Effector memory CD4-positive, alpha-beta T cell (primary cell): ENCODE measurements at places on chromosomes 7 and 10.

GRCh38 chr10:64080071-64080470, 558.9 kb downstream of the REEP3 start:
- no peaks in the 10 kb centered on the region for H3K27me3 ChIP-seq
- no peak overlapping the region for H3K4me3 ChIP-seq
- no peaks in the 10 kb centered on the region for H3K36me3 ChIP-seq
- H3K4me1 ChIP-seq: no peaks in the 10 kb centered on the region

DNA sequence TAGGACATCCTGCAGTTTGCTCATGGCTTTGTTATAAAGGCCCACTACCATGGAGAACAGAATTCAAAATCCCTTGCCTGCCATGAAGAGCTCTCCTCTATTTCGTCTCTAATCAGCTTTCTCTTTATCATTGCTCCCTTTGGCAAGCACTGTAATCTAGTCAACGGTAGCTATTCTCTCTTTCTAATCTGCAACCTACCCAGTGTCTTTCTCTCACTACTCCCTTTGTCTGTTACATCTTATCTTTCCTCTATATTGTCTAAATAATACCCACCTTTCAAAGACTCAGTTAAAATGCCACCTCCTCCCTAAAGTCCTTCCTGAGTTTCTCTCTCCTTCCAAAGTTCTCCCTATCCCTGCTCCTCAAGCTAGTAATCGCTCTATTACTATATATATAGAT, 108.1 kb downstream of the FZD1 start:
- no peaks in the 10 kb centered on the region for H3K4me1 ChIP-seq
- H3K4me3 ChIP-seq: no peak overlapping the region
- no peak for DNase-seq
- no peaks in the 10 kb centered on the region for H3K27me3 ChIP-seq
- no peak overlapping the region for H3K27ac ChIP-seq
- H3K36me3 ChIP-seq: no peaks in the 10 kb centered on the region

GRCh38 chr10:94043431-94043990, 49.8 kb downstream of the PLCE1 start:
- DNase-seq: no peak
- no peak overlapping the region for H3K4me3 ChIP-seq
- H3K27ac ChIP-seq: no peak overlapping the region
- H3K36me3 ChIP-seq: no peaks in the 10 kb centered on the region
- no peaks in the 10 kb centered on the region for H3K4me1 ChIP-seq

DNA sequence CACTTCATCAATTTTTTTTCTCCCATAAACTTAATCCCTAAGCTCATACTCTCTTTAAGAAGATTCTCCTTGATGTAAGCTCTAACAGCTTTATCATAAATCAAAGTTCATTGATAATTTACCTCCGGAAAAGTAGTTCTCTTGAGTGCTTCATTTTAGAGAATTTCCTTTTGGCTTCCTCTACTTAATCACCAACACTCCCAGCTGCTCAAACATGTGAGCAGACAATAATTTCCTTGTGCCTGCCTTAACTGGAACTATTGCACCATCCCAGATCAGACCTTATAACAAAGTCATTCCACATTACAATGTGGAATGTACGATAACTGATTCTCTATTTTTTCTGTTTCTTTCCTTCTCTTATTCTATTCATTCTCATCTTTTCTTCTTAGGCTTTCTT, 5.9 kb downstream of the FEZF1 start:
- H3K27ac ChIP-seq: no peak overlapping the region
- H3K36me3 ChIP-seq: no peaks in the 10 kb centered on the region
- H3K4me3 ChIP-seq: no peak overlapping the region
- no peaks in the 10 kb centered on the region for H3K4me1 ChIP-seq
- H3K27me3 ChIP-seq: peaks cover 13% of the 10 kb centered on the region
- no peak for DNase-seq

- no peak overlapping the region for H3K4me3 ChIP-seq
- no peak for DNase-seq
- H3K27me3 ChIP-seq: no peaks in the 10 kb centered on the region
- H3K36me3 ChIP-seq: no peaks in the 10 kb centered on the region
- H3K4me1 ChIP-seq: no peaks in the 10 kb centered on the region
These were observed 35.9 kb downstream of the PHYHIPL start for GRCh38 chr10:59212301-59212798.

GRCh38 chr10:65945061-65945460, 980.8 kb upstream of the LRRTM3 start:
- no peak overlapping the region for H3K27ac ChIP-seq
- H3K27me3 ChIP-seq: no peaks in the 10 kb centered on the region
- H3K36me3 ChIP-seq: no peaks in the 10 kb centered on the region
- H3K4me1 ChIP-seq: no peaks in the 10 kb centered on the region
- DNase-seq: no peak

DNA sequence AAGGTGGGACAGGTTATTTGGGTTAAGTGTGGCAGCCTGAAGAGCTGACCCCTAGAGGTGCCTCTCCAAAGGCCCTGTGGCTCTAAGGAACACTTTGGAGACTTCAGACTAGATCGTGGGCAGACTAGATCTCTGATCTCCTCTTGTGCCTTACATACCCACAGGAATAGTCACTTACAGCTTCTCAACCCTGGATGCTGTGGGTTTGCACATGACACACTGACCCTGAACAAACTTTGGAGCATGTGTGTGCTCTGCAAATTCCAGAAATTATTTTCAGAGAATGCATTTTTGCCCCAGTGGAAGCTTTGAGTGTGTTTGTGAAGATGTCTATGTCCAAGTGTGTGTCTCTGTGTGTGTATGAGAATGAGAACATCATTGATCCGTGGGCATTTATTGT, 119.6 kb downstream of the EMX2 start:
- no peaks in the 10 kb centered on the region for H3K36me3 ChIP-seq
- no peaks in the 10 kb centered on the region for H3K27me3 ChIP-seq
- no peak for DNase-seq
- H3K4me3 ChIP-seq: no peak overlapping the region

DNA sequence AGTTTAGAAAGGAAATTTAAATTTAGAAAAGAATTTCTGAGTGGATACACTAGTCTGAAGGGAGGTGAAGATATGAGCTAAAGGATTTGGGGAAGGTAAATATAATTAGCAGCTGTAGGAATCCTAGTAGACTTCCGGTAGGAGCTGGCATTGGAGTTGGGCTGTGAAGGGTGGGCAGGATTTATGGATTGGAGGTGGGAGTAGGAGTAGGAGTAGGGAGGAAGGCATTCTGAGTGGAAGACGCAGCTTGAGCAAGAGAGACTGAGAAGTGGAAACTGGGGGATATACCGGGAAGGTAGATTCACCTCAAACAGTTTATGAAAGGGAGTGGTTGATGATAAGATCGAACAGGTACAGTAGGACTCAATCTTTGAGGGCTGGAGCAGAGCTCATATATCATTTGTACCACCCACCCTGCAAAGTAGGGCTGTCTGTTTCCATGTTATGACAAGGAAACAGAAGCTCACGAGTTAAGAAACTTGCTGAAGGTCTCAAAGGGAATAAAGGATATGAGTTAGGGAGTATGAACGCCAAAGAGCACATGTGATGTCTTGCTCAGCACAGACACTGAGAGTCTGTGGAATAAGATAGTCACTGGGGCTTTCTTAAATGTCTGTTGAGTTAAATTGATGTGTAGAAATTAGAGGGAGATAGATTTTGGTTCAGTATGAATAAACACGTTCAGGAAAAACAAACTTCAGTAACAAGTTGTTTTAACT, 81.6 kb downstream of the RPS24 start:
- no peaks in the 10 kb centered on the region for H3K4me1 ChIP-seq
- H3K27ac ChIP-seq: no peak overlapping the region
- H3K27me3 ChIP-seq: no peaks in the 10 kb centered on the region
- no peak overlapping the region for H3K4me3 ChIP-seq
- no peak for DNase-seq
